Activated CD8-positive, alpha-beta memory T cell treated with anti-CD3 and anti-CD28 coated beads for 4 hours (primary cell): ENCODE measurements at places on chromosomes 12 and 14.

DNA sequence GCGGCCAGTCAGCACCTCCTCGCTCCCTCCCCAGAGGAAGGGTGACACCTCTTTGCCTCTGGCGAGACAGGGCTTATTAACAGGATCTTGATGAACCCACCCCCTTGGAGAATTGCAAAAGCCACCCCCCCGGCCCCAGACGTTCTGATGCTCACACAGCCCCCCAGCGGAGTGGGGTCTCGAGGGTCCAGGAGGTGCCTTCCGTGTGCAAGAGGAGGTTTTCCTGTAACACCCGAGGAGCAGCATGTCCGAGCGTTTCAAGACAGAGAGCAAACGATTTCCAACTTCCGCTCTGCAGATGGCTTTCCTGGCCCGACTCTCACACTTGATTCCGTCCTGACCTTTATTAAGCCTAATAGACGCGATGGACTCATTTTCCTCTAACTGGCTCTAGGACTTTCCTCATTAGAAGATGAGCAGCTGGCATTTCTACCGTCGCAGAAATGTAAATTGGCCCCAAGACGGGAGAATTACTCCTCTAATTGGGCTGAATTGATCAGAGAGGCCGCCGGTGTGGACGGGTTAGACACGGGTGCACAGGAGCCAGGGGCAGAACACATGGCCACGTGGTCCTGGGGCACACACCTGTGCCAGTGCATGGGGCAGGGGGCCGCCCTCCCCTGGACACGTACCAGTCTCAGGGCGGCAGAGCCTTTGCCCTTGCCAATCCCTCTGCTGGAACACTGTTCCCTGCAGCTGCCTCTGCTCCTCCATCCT is 84.4 kb downstream of the NOC4L start:
- no peak for DNase-seq

- DNase-seq, result no peak
Observed at GRCh38 chr14:101783260-101784016, 21.9 kb downstream of the PPP2R5C start.

DNA sequence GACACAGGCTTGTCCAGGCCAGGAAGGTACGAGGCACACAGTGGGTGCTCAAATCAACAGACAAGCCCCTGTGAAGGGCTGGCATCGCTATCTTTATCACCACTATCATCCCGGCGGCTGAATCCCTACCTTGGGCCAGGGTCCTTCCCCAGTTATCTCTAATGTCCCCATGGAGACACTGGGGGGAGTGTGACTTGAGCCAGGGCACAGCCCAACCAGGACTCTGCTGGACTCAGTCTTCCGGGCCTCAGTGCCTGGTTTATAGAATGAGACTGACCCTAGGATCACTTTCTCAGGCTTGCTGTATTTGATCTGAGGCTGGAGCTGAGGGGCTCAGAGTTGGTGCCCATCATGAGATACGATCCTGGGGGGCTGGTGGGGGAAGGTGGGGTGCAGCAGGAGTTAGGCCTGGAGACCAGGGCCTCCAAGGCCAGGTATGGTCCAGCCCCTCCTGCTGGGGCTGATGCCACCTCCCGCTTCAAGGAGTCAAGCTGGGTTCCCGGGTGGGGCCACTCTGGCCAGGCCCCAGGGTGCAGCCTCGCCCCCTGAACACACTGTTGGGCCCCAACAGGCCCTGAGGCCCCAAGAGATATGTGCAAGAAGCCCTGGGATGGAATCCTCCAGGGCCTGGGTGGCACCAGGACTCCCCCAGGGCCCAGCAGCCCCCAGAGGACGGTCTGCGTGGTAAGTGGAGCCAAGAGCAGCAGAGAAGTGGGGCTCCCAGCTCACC is 11.8 kb downstream of the BEGAIN start:
- DNase-seq, result no peak

- DNase-seq, result no peak
Observed at GRCh38 chr12:12408265-12408690, 51.4 kb downstream of the BORCS5 start.
